ENCODE measurements at places on chromosomes 1 and 21. TPM values are rescaled to one million over a fixed set of nuclear protein-coding genes. Genes with fewer than 3 reads are reported as not detected.
A peak's percentile ranks its signal among the peaks of the same experiment; 100 is the strongest.

The LRRC7 gene
- 0.16 TPM for total RNA-seq

The GGPS1 gene
- 24.1 TPM for total RNA-seq

The ALX3 gene
- not detected for total RNA-seq

The TMPRSS15 gene
- total RNA-seq = not detected

The GBP3 gene
- total RNA-seq = 20.6 TPM

- no peak overlapping the region for H3K4me3 ChIP-seq
- H3K36me3 ChIP-seq = no peaks in the 10 kb centered on the region
- no peaks in the 10 kb centered on the region for H3K4me1 ChIP-seq
- no peak overlapping the region for H3K27ac ChIP-seq
- no peaks in the 10 kb centered on the region for H3K27me3 ChIP-seq
Measured at GRCh38 chr1:154888757-154889156, 18.7 kb upstream of the KCNN3 start.

GRCh38 chr21:28336314-28336713 is 656.4 kb downstream of the LTN1 start:
- H3K27me3 ChIP-seq = no peaks in the 10 kb centered on the region
- H3K4me3 ChIP-seq = no peak overlapping the region
- no peak overlapping the region for H3K27ac ChIP-seq
- no peaks in the 10 kb centered on the region for H3K4me1 ChIP-seq

GRCh38 chr21:18959817-18960216 is 556.2 kb upstream of the TMPRSS15 start:
- H3K4me3 ChIP-seq = no peak overlapping the region
- no peaks in the 10 kb centered on the region for H3K4me1 ChIP-seq
- no peaks in the 10 kb centered on the region for H3K36me3 ChIP-seq
- H3K27ac ChIP-seq = no peak overlapping the region

- no peak for DNase-seq
- H3K4me1 ChIP-seq = no peaks in the 10 kb centered on the region
- no peaks in the 10 kb centered on the region for H3K36me3 ChIP-seq
- H3K27me3 ChIP-seq = no peaks in the 10 kb centered on the region
- H3K4me3 ChIP-seq = peak overlapping the region; percentile 62
- peak overlapping the region; percentile 56 for H3K27ac ChIP-seq
Measured at GRCh38 chr21:42892582-42892930, 553 bp upstream of the NDUFV3 start.

DNA sequence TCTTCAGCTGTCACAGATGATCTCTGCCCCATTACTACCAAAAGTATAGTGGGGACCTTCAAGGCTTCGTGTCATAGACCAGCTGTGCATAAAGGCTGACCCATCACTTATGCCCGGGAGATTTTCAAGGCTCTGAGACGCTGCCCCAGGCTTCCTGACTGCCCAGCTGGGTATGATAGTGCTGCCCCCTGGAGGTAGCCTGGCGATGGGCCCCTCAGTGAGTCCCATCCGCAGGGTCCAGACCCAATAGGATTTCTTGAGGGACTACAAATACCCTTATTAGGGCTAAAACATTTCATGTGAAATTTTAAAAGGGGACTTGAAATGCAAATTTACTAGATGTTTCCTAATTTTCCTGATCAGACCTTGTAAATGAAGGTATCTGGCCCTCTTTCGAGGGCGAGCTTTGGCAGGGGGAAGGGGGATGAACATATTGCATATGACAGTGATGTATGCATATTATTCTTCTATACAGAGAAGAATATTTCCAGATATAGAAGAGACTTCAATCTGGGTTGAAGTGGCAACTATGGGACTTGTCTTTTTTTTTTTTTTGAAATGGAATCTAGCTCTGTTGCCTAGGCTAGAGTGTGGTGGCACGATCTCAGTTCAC is 11.7 kb upstream of the FCMR start:
- no peaks in the 10 kb centered on the region for H3K36me3 ChIP-seq
- H3K4me1 ChIP-seq = no peaks in the 10 kb centered on the region
- H3K27me3 ChIP-seq = no peaks in the 10 kb centered on the region
- H3K4me3 ChIP-seq = no peak overlapping the region
- H3K27ac ChIP-seq = no peak overlapping the region

- no peaks in the 10 kb centered on the region for H3K4me1 ChIP-seq
- H3K4me3 ChIP-seq = no peak overlapping the region
- H3K27ac ChIP-seq = no peak overlapping the region
- H3K27me3 ChIP-seq = no peaks in the 10 kb centered on the region
- no peaks in the 10 kb centered on the region for H3K36me3 ChIP-seq
- DNase-seq = no peak
Measured at GRCh38 chr1:112772781-112773180, 57.6 kb upstream of the PPM1J start.

DNA sequence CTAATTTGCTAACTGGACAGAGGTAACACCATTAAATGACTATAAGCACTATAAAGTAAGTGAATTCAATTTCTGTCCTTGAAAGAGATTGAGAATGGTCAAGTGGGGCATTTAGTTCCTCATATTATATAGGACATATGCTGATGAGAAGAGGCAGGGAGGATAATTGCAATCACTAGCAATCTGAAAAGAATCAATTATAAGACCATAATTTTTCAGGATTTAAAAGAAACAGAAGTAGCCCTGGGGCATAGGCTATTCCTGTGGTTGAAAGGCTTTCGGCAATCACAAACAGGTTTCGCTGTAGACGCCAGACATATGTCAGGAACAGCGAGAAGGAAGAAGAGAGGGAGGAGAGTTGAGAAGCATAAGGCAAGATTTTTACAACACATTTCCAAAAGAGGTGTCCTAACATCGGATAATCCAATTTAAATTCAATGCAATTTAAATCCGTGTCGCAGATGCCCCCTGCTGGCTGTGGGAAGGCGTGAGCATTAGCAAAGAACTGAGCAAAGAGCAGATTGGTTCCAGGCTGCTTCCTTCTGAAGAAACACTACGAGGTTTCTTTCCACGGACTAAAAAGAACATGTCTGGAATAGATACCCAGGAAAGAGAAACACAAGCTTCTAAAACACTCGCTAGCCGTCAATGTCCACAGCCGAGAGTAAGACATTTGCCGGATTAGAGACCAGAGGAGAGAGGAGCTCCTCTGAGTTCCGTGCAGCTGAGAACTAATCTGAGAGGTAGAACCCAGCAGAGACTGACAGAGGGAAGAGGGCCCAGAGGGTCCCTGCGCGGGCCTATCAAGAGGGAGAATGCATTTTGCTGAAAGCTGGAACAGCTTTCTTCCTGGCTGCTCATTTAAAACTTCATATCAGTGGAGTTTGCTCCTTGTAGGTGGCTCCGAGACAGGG is 27.9 kb downstream of the RGS5 start:
- H3K4me3 ChIP-seq = peak overlapping the region; percentile 69
- DNase-seq = peak; percentile 85
- H3K4me1 ChIP-seq = peaks cover 2% of the 10 kb centered on the region

Data from aorta (tissue), 5 donors.